ENCODE measurements at places on chromosomes 3 and 15.

GRCh38 chr3:196159952-196160804 is 51.0 kb downstream of the ZDHHC19 start:
- DNase-seq, result no peak

DNA sequence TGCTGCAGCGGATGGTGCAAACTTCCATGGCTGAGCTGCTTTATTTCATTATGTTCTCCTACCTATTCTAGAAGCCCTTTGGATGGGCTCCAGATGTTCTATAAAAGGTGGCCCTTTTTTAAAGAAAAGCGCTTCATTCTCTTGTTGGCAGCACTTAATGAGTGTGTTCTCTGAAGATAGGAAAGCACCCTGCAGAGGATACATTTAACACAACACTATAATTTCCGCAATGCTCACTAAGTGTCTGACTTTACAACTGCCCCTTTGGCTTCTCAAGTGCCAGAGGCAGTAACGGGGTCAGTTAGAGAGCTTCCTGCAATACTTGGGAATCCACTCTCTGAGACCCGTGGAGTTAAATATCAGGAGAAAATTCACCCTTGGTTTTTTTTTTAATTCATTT is 88.1 kb downstream of the MDFIC2 start:
- no peak for DNase-seq

GRCh38 chr3:58231666-58232065 is 5.9 kb upstream of the ABHD6 start:
- no peak for DNase-seq

GRCh38 chr15:56824175-56824574 is 90.9 kb upstream of the ZNF280D start:
- DNase-seq, result no peak

DNA sequence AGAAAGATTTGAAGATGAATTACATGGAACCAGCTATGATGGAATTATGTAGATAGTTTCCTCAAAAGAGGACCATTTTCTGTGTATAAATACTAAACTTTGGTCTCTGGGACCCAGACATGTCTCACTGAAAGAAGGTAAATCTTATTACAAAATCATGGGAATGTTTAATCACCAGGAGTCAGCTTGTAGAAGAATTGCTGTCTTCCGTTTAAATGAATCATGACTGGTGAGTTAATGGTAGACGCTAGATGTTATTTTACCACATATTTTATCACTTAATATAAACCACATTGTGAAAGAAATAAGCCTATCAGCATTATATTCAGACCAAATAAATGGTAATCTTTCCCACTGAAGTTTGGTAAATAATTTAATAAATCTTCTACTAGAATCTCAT is 322.3 kb upstream of the SUCLG2 start:
- no peak for DNase-seq

DNA sequence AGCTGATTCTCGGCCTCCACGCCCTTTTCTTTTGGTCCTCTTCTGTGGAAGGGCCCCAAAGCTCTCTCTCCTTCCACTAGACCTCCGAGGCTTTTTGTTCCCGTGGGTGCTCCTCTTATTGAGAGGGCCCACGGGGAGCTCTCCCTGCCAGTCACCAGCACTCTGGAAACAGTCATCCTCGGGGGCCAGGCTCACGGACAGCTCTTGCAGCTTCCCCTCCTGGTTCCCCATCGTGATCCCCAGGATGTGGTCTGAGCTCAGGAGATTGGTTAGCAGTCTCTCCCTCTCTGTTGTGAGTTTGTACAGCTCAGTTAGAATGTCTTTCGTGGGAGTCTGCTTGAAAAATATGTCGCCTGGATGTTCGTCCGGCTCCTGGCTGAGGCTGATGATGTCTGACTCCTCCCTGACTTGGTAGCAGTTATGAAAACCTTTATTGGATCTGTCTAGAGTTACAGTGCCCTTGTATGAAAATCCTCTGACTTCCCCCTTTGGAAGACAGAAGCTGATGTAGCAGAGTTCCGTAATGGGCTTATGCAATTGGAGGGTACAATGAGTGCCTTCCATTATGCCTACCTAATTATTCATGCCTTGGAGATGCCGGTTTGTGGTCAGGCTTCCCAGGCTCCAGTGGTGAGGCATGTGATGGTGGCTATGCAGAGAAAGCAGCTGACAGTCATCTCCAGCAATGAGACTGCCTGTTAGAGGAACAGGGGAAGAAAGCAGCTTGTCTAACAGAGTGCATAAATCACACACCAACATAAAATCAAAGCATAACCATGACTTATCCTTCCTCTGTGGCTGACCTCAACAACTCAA is 40.0 kb downstream of the FMN1 start:
- no peak for DNase-seq

DNA sequence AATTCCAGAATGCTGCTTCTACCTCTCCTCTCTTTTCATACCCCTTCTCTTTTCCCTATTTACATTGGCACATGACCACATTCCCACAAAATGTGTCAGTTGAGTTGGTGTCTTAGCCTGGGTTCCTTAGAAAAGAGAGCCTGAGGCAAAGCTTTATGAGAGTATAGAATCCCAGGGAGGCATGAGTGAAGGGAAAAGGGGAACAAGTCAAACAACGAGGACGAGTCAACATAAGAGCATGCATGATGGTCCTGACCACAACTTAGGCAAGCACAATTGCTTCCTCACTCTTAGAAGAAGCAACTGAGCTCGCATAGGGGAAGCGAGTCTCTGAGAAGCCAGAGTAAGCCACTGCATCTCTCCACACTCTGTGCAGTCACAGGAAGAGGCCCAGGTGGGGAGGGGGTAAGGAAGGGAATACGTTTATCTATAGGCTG is 15.4 kb upstream of the ZNF774 start:
- no peak for DNase-seq

DNA sequence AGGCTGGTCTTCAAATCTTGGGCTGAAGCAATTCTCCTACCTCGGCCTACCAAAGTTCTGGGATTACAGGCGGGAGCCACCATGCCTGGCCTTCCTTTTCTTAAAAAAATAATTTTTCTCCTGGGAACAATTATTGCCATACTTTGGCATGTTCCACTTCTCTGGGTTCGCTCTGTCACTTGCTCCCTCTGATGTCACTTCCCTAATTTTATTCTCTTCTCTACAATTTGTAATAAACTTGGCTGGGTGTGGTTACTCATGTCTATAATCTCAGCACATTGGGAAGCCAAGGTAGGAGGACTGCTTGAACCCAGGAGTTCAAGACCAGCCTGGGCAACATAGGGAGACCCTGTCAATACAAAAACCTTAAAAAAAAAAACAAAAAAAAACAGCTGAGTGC is 6.1 kb upstream of the IMPDH2 start:
- no peak for DNase-seq

DNA sequence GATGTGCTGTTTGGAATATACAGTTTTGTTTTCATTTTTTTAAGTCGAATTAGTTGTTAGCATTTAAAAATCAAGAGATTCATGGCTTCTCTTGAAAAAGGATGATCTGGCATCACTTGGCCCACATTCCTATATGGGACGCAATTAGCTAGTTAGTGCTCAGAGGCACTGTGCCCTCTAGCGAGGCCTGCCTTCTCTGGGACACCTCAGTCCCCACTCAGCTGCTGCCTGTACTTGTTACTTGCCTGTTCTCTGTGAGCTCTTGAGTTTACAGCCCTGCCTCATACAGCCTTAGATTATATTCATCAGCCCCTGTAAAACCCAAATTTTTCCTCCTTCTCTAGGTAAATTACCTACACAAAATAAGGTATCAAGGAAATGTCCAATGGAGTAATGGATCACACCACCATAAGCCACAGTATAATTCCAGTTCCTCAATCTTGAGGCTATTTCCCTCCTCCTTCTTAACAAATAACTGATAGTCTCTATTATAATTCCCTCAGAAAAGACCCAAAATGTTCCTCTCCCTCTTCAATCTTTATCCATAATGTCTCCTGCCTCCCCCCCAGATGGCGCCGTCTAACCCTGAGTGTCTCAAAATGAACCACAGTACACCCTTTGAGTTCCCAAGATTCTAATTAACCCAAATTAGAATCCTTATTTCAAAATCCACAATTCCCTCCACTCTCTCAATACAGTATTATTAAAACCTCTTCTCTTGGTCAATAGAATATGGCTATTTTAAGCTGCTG is 2.7 kb downstream of the ZMAT3 start:
- DNase-seq, result peak; percentile 4

DNA sequence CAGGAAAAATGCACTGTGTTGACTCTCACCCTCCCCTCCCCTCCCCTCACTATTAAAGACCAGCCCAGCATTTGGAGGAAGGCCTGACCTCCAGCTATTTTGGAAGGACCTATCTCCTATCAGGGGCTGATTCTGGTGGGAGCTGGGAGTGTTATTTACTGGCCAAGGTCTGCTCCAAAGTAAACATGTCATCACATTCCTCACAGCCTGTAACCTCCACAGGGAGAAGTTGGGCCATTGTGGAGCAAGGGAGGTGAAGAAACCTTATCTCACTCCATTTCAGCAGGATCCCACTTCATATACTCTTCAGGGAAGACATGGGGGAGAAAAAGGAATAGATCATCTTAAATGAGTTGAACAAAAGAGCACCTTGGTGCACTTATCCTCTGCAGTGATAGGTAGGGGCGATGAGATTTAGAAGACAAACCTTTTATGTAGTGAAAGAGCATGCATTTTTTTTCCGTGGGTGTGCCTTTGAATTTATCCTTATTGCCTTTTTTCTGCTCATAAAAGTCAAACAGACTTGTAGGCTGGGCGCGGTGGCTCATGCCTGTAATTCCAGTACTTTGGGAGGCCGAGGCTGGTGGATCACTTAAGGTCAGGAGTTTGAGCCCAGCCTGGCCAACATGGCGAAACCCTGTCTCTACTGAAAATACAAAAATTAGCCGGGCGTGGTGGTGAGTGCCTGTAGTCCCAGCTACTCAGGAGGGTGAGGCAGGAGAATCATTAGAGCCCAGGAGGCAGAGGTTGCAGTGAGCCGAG is 15.6 kb upstream of the FLNB start:
- no peak for DNase-seq

DNA sequence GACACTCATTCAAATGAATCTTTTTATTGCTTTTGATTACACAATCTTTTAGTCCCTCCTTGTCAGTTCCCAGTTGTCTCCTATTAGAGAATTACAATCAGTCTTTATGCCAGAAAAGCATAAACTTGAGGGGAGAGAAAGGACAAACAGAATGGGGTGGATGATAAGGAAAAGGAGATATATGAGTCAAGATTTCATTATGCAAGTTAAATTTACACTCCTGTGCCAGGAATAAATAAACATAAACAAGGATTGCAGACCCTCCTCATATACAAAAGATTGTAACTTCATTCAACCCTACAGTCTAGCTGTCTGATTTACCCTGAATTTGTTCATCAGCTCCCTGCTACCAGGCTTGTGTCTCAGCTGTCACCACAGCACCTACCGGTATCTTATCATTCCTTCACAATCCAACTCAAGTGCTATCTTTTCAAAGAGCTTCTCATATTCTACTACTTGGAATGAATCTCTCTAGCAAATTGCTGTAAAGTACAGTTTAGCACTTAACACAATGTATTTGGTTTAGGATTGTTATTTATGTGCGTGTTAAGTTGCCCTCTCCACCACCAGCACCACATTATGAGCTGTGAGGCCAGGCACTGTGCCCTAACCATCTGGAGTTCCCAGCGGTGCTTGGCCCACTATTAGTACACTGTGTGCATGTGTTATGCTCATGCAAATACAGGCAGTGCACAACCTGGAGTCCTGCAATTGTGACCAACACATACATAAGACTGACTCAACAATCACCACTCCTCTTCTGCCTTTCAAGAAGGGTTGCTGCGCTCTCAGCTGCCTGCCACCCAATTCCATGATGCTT is 504.1 kb downstream of the TBL1XR1 start:
- no peak for DNase-seq

DNA sequence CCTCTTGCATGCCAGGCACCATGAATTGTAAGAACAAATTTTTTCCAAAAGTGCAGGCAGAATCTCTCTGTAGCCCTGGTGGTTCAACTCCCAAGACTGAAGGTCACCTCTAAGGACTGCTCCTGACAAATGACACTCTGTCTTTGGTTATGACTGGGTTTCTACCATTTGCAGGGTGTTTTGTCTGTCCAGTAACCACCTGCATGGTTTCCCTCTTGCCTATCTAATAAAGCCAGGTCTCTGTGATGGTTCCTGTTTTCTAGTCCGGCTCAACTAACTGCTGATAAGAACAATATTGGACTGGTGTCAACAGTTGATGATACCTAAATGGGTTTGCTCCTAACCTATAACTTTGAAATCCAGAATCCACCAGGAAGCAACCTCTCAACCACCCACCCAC is 43.7 kb downstream of the ATP8B4 start:
- no peak for DNase-seq

- DNase-seq, result no peak
Measured at GRCh38 chr15:31852933-31853799, 177.1 kb upstream of the CHRNA7 start.

DNA sequence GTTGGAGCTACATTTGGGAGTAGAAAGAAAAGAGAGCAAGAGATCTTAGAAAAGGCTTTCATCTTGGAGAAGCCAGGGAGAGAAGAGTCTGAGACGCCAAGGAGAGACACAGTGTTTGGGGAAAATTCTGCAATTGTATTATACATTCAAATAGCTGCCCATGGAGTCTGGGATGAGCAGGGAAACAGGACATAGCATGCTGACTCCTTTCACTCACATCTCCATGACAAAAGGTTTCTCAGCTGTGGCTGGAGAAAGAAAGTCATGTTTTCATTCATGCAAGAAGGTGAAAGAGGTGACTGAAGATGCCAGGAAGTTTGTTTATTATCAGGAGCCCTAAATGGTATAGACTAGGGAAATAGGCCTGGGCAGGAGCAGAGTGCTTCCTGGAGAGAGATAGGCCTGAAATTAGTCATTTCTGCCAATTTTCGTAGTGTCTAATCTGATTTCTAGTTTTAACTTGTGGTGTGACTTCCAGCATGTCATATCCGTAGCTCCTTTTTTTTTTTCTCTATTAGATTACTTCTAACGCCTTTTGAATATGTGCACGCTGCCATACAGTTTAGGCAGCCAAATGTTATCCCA is 34.1 kb downstream of the ACP3 start:
- no peak for DNase-seq

DNA sequence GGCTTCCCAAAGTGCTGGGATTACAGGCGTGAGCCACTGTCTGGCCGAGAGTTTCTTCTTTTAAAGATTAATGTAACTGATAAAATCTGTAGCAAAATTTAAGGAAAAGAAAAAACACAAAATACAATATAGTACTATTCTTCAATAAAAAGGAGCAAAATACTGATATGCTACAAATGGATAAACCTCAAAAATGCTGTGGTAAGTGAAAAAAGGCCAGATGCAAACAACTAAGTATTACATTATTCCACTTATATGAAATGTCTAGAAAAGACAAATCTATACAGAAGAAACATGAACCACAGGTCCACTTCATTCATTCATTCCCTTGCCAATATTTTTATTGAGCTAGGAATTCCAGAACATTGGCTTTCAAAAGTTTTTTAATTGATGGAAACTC is 299.5 kb downstream of the CTNNB1 start:
- DNase-seq, result no peak

GRCh38 chr3:136831461-136831860 is 12.5 kb downstream of the SLC35G2 start:
- no peak for DNase-seq

GRCh38 chr15:43775411-43775965 is 1.3 kb downstream of the ELL3 start:
- DNase-seq, result no peak

DNA sequence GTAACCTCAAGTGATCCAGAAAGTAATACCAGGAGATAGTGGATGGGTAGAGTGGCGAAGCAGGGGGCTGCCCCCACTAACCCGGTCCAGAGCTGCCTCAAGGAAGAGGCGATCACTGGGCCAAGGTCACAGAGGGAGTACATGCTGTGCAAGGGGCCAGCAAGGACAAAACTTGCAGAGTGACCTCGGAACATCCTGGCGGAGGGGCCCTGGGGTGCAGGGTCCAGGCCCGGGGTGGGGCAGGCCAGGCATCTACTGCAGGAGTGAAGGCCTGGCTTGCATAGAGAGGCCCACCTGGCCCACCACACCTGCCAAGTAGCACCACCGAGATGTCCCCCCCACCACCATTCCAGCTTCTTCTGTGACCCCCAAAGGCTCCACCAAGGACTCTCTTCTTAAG is 17.6 kb downstream of the IQSEC1 start:
- DNase-seq, result no peak

Measured in CD4-positive, alpha-beta T cell (primary cell).